Stimulated activated CD8-positive, alpha-beta memory T cell treated with anti-CD3 and anti-CD28 coated beads, Interleukin-2, amount 100 ng/mL, for 48 hours (primary cell): ENCODE measurements at places on chromosomes 2 and 18.

DNA sequence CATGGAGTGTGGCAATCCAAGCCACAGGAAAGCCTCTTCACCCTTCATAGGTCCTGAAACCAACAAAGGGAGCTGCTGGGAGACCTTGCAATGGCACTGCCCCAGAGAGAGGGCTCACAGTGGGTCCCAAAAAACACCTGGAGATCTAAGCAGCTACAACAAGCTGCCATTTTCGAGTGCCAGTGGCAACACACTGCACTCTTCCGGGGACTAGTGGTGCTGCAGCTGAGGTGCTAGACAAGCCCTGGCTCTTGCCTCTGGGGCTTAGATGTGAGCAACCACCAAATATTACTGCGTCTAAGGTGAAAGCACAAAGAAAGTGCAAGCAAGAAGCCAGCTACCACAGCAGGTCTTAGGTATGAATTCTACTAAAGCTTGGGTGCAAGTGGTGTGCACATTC lies 192.9 kb downstream of the NOL4 start:
- no peak for DNase-seq

DNA sequence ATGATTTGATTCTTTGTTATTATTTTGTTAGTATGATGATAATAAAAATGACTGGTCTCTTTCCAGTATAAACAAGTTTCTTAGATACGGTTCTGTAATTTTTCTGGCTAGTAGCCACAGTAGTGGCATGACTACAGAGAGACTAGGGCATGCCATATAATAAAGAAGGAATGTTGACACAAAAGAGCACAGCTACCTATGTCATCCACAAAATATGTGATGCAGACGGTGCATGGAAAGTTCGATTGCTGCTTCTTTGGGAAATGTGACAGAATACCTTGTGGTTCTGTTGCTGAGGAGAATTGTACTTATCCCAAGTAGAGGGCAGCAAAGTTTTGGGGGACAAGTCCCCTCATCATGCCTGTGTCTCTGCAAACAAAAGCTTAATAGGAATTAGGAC lies 26.1 kb upstream of the SETBP1 start:
- no peak for DNase-seq

GRCh38 chr2:128306081-128306930 lies 12.4 kb downstream of the HS6ST1 start:
- no peak for DNase-seq

GRCh38 chr2:154693741-154694340 lies 4.7 kb upstream of the KCNJ3 start:
- no peak for DNase-seq

DNA sequence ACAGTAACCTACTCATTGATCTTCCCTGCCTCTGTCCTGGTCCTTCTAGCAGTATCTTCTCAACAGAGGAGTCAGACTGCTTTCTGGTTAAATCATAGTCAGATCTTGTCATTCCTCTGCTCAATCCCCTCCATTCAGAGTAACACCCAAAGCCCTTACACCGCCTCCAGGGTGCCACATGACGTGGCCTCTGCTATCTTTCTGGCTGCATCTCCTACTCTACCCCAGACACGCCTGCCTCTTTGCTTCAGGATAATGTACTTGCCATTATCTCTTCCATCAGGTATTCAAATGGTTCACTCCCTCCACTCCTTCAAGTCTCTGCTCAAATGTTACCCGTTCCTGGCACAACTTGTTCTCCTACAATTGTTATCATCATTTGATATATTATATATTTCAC lies 36.3 kb upstream of the ACVR2A start:
- no peak for DNase-seq

DNA sequence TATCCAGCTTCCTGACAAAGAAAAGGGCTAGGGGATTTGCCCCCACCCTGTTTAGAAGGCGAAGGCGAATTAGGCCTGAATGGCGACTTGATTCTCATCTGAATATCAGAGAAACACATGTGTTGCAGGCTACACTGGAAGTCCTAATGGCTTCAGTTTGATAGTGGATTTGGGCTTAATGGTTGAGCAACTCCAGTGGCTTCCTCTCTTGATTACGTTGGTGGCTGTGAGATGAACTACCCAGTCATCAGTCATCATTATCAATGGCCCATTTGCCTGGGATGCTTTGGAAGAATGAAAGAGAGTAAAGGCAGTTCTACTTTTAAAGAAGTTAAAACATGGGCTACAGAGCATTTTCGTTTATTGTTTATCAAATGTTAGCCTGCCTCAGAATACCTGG lies 60.9 kb upstream of the IL1R1 start:
- no peak for DNase-seq

GRCh38 chr18:35377875-35378573 lies 887 bp upstream of the ZNF396 start:
- DNase-seq: no peak

GRCh38 chr2:168169097-168169745 lies 78.2 kb downstream of the STK39 start:
- DNase-seq: no peak

DNA sequence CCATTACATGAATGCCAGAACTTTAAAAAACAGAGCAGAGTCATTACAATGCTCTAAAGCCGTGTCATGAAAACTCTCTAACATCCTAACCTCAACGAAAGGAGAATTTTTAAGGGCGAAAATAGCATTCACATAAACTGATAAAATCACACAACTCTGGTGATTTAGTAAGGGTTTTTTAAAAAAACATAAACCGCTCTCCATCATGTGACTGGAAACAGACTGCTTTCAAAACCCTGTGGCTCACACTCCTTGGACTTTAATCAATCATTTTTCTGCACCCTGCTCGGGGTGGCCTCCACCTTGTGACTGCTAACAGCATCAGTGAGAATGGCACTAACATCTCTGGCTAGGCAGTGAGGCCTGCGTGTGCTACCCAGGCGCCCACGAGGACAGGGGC lies 12.1 kb downstream of the DOCK10 start:
- DNase-seq: no peak

- no peak for DNase-seq
Measured at GRCh38 chr2:239814116-239814860, 210.9 kb downstream of the NDUFA10 start.

GRCh38 chr2:137824501-137824900 lies 139.8 kb upstream of the HNMT start:
- DNase-seq: no peak

- no peak for DNase-seq
Measured at GRCh38 chr18:5606951-5607350, 63.2 kb upstream of the EPB41L3 start.

DNA sequence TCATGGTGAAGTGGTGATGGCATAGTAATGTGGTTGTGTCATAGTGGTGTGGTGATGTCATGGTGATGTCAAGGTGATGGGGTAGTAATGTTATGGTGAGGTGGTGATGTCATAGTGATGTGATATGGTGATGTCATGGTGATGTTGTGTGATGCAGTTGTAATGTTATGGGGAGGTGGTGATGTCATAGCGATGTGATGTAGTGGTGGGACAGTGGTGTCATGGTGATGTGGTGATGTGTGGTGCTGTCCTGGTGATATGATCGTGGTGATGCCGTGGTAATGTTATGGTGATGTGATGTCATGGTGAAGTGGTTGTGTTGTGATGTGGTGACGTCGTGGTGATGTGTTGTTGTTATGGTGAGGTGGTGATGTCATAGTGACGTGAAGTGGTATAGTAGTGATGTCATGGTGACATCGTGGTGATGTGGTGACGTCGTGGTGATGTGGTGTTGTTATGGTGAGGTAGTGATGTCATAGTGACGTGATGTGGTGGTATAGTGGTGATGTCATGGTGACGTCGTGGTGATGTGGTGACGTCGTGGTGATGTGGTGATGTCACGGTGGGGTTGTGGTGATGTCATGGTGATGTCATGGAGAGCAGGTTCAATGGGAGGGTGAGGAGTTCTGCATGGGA lies 242.7 kb upstream of the MYT1L start:
- no peak for DNase-seq

DNA sequence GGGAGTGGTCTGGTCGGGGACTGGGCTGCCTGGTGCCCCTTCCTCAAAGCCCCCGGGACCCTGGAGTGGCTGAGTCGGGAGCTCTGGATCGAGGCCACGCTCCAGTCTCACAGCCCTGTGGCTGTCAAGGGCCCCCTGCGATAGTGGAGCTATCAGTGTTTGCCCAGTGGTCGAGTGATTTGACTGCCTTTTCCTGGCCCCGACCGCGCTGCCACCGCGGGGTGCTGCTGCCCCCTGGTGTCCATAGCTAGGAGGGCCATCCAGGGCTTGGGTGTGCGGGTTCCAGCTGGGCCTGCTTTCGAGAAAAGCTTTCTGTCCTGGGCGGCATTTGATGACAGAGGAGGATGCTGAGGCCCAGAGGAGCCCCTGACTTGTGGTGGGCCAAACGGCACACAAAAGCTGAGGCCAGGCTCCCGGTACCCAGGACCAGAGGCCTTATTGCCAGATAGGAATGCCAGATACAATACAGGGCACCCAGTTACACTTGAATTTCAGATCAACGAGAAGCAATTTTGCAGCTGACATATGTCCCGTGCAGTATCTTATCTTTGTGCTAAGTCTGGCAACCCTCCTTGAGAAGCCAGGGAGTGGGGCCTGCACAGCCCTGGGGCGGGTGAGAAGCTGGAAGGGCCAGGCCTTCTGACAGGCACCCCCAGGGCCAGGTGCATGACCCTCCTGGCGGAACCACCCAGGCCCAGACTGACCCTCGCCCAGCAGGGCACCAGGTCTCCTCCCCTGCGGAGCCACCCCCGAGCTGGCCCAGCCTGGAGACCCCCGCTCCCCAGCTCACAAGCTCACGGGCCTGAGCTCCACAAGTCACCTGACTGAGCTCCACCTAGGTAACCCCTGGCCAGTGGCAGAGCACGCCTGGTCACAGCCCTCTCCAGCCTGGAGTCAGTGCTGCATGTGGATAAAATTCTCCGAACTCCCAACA lies 13.0 kb downstream of the ODC1 start:
- peak; percentile 60 for DNase-seq

DNA sequence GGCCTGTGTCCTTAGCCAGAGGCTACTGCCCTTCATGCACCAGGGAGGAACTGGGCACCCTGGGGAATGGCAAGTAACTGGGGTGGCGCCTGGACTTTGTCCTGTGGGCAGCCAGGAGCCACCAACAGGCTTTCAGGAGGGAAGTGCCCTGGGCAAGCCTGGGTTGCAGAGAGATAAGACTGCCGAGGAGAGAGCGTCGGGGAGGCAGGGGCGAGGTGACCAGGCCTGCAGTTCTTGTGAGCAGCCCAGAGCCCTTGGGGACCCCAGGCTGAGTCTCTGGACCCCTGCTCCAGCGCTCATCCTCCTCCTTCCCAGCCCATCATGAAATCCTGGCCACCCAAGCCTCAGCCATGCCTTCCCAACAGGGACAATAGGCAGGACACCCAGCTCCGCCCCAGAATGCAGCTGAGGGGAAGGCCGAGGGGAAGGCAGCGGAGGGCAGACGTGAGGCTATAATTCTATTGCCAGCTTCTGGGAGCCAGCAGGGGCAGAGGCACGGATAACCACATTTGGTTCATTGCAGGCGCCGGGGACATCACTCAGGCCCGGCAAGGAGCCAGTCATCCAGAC lies 25.1 kb downstream of the ADRA2B start:
- DNase-seq: no peak
